NCI-H2227 treated with DMSO at 0.1 percent for 48 hours (cell line): ENCODE measurements at places on chromosomes 5 and 9.
A peak's percentile ranks its signal among the peaks of the same experiment; 100 is the strongest.

DNA sequence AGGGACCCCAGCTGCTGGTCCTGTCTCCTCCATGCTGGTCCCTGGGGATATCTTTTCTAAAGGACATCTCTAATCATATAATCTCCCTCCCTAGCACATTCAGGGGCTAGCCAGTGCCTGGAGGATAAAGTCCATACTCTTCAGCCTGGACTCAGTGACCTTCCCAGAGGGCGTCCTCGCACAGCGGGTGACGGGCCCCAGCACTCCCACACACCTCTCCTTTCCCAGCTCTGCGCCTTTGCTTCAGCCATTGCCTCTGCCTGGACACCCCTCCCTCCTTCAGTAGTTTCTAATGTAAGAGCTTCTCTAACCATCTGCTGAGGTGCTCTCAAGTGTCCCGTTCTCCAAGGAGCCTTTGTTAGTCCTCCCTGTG is 15.2 kb upstream of the TNIP1 start:
- no peak for DNase-seq

GRCh38 chr9:130989891-130990290 is 19.1 kb upstream of the LAMC3 start:
- DNase-seq = no peak

- DNase-seq = no peak
Measured at GRCh38 chr9:75027187-75028107, 646 bp downstream of the CARNMT1 start.

- no peak for DNase-seq
Measured at GRCh38 chr9:89958086-89958485, 353.3 kb downstream of the GADD45G start.

DNA sequence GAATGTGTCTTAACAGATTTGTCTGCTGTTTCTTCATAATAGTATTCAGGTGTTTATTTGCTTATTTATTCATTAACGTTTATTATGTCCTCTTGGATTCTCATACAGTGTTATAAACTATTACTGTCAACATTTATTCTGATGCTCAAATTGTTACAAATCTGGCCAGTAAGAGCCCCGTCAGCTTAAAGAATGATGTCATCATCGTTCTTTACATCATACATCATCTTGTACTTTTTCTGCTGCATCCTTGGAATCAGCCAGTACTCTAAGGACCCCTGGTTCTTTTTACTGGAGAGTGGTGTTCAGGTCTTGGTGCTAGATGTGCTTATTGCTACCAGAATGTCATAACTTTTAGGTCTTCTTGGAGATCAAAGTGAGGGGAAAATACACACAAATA is 86.6 kb downstream of the SH3GL2 start:
- DNase-seq = no peak

- DNase-seq = no peak
Measured at GRCh38 chr5:133230823-133231578, 179.2 kb downstream of the HSPA4 start.

DNA sequence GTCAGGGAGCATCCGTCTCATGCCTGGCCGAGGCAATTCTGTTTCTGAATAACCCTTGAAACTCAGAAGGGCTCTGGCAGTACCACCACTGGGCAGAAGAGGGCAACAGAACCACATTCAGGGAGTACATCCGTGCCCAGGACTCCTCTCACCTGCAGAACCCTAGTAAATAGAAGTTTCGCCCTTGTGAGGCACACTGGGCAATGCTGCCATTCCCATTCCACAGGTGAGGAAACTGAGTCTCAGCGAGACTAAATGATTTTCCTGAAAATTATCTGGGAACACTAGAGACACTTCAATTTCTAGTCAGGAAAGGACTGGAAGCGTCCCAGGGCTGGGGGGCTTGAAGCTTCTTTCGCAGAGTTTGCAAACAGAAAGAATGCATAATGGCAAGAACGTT is 74.7 kb downstream of the FGF1 start:
- DNase-seq = peak; percentile 62

- DNase-seq = peak; percentile 34
Measured at GRCh38 chr5:134004626-134005416, at the start of gene VDAC1. Gene VDAC1, minus strand, starts transcription at chr5:134004975. Its CDS starts 11,963 bp downstream, at chr5:133993012.

DNA sequence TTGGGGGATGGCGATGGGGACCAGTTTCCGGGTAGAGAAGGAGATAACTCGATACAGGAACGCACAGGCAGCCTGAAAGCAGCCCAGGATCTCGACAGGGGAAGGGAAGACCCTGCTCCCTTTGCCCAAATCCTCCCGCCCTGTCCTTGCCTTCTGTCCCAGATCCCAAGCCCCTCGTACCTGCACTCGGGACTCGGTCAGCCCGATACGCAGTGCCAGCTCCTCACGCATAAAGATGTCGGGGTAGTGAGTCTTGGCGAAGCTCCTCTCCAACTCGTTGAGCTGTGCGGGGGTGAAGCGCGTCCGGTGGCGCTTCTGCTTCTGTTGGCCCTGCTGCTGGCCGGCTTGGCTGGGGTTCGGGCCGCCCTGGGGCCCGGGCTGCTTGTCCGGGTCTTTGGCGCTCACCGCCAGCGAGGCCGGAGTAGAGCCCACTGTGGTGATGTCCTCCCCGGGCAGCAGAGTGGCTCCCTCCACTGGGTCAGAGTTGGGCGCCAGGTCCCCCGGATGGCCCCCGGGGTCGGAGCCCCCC is 1.8 kb downstream of the OTP start:
- DNase-seq = no peak

- no peak for DNase-seq
Measured at GRCh38 chr9:80605129-80605528, 1033.4 kb downstream of the TLE4 start.

DNA sequence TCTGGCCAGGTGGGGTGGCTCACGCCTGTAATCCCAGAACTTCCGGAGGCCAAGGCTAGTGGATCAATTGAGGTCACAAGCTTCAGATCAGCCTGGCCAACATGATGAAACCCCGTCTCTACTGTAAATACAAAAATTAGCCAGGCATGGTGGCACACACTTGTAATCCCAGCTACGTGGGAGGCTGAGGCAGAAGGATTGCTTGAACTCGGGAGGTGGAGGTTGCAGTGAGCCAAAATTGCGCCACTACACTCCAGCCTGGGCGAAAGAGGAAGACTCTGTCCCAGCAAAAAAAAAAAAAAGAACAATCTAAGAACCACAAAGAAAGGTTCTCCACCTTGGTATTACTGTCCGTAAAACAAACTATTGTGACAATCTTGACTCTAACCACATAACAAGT is 9.7 kb downstream of the MYO10 start:
- DNase-seq = no peak

- no peak for DNase-seq
Measured at GRCh38 chr5:32605766-32606152, 20.4 kb downstream of the SUB1 start.

DNA sequence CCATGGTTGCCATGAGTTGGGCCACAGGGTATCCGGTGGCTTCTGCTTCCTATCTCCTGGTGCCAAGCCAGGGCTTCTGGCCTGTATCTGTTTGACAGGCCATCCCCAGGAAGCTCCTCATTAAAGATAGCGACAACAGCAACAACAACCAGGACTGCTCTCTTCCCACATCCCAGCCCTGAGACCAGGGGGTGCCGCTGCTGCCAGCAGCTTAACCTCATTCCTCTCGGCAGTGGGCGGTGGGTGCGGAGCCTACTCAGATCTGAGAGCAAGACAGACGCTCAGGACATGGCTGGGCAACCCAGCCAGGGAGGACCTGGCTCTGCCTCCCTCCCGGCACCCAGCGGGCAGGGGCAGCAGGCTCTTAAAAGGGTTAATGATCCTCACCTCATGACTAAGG is 98.3 kb downstream of the PSD2 start:
- no peak for DNase-seq

GRCh38 chr5:43038496-43038989 is 1.6 kb downstream of the ANXA2R start:
- peak; percentile 84 for DNase-seq

- no peak for DNase-seq
Measured at GRCh38 chr5:175922192-175922885, 45.8 kb downstream of the THOC3 start.

GRCh38 chr5:37954561-37954960 is 114.7 kb upstream of the GDNF start:
- no peak for DNase-seq

GRCh38 chr5:58335518-58335917 is 124.4 kb downstream of the PLK2 start:
- DNase-seq = no peak

GRCh38 chr5:149957855-149958254 is 2.7 kb upstream of the SLC26A2 start:
- DNase-seq = no peak

- DNase-seq = no peak
Measured at GRCh38 chr5:137688210-137688840, 47.6 kb downstream of the KLHL3 start.

DNA sequence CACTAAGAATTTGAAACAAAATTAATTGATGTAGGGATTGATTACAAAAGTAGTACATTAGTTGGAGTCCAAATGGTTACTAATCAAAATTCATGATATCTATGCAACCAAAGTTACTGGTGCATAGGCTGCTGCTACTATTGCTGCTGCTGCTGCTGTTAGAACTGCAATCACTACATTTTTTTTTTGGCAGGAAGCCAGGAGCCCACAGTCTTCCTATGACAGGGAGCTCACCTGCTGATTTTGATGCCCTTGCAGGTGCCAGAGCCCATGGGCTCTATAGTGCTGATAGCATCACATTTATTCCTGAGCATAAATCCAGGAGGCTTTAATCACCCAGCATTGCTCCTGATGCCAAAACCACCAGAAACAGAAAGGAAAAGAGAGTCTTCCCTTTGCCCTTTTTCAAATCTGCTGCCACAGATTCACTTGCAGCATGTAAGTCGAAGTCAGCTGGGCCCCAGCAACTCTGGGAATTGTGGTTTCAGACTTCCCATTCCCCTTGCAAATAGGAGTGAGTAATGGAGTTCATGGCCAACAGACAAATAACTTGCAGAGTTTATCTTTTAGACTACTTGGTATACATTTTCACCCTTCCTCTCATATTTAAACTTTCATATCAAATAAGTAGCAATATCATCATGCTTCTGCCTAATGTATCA is 17.6 kb downstream of the SLCO6A1 start:
- DNase-seq = no peak

- DNase-seq = no peak
Measured at GRCh38 chr5:169009123-169009522, 291.8 kb downstream of the SLIT3 start.

DNA sequence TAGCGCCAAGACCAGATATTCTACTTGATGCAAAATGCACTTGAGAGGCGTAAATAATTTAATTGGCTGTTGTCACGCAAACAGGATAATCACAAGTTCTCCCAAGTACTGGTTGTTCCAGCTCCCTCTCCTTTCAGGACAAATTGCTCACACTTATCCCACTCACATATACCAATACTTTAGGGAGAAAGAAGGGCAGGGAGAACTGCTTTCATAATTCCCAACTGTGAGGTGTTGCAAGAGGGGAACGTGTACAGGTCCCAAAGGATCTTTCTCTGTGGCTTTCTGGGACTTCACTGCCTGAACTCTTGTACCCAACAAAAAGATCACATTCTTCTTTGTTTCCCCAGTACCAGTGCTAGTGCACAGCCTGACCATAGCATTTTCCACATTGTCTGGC is 21.5 kb upstream of the TGFBI start:
- no peak for DNase-seq

- no peak for DNase-seq
Measured at GRCh38 chr9:130860458-130861316, 25.6 kb downstream of the ABL1 start.

- no peak for DNase-seq
Measured at GRCh38 chr5:175842951-175843793, 28.2 kb upstream of the CPLX2 start.

DNA sequence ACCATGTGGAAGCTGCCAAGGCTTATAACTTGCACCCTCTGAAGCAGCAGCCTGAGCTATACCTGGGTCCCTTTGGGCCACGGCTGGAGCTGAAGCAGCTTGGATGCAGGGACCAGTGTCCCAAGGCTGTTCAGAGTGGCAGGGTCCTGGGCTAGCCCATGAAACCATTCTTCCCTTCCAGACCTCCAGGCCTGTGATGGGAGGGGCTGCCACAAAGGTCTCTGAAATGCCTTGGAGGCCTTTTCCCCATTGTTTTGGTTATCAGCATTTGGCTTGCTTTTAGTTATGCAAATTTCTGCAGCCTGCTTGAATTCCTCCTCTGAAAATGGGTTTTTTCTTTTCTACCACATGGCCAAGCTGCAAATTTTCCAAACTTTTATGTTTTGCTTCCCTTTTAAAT is 433.7 kb upstream of the ACO1 start:
- DNase-seq = no peak

- no peak for DNase-seq
Measured at GRCh38 chr5:96942911-96943310, 7.0 kb downstream of the LNPEP start.

- no peak for DNase-seq
Measured at GRCh38 chr5:56298336-56299090, 65.4 kb upstream of the ANKRD55 start.

- DNase-seq = peak; percentile 20
Measured at GRCh38 chr9:91750343-91750742, 199.7 kb downstream of the ROR2 start.

DNA sequence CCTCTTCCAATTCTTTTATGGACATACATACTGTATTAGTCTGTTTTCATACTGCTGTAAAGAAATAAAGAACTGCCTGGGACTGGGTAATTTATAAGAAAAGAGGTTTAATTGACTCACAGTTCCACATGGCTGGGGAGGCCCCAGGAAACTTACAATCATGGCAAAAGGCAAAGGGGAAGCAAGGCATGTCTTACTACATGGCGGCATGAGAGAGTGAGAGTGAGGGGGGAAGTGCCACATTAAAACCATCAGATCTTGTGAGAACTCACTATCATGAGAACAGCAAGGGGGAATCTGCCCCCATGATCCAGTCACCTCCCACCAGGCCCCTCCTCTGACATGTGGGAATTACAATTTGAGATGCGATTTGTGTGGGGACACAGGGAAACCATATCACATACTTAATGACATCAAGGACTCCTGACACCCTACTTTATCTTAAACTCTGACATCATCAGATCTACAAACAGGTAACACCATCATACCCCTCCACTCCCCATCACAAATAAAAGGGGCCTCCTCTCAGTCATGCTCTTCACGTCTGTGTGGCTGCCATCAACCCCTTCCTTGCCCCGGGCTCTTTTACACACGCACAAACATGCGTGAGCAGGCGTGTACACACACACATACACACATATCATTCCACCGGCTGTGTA is 9.7 kb downstream of the ANKRD33B start:
- DNase-seq = no peak

GRCh38 chr9:126703002-126703865 is 89.5 kb downstream of the LMX1B start:
- no peak for DNase-seq
